ENCODE measurements at places on chromosomes 13 and 19.

DNA sequence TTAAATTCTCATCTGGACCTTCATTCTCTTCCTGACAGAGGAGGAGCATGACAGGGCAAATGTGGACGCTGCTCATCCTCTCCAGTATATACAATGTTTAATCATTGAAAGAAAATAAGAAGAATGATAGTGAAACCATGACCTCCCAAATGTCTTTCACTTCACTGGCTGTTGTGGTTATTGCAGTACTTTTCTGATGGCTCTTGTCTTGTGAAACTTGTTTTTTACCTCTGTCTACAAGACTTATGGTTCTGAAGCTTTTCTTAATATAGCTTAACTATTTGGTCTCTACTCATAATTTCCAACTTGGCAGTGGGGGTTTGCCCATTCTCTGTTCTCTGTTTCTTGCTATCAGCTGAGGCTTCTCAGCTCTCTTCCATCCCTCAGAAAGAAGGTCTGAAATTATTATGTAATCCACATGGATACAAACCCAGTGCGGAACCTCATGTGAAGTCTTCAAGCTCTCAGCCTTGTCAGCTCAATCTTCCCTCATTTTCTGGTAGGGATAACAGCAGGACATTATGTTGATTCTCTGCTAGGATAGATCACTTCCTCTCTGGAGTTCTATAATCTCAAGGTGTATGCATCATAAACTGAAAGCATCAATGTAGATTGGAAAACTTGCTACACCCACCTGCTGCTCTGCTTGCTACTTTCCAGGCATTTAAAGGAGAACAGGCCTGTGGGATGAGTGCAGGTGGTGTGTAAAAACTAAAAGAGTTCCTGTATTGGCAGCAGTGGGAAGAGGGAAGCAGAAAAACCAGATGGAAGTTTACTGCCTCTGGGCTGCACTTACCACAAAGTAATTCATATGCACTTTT, 250.3 kb upstream of the HTR2A start:
- DNase-seq: no peak

- no peak for DNase-seq
Measured at GRCh38 chr13:93511011-93511410, 284.4 kb downstream of the GPC6 start.

- no peak for DNase-seq
Measured at GRCh38 chr19:2246801-2247361, 2.2 kb upstream of the AMH start.

GRCh38 chr13:97003071-97003470, 8.8 kb upstream of the OXGR1 start:
- DNase-seq: no peak

DNA sequence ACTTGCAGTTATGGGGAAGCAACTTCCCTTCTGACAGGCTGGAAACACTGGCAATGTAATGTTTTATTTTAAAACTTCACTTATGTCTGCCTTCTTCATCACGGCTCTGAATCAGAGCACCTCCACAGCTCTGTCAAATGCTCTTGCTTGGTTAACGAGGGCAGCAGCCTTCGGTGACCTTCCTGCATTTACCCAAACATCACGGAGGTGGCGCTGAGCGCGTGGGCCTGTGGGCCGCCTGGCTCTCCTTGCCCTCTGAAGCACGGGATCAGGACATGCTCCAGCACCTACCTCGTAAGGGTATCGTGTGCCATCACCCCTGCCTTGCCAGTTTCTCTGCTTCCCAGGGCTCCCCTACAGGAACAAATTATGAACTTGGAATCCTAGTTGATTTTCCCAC, 310.0 kb downstream of the TEX29 start:
- DNase-seq: no peak

- no peak for DNase-seq
Measured at GRCh38 chr19:11478167-11479089, 2.4 kb downstream of the ELAVL3 start.

- no peak for DNase-seq
Measured at GRCh38 chr13:111880185-111880584, 186.8 kb upstream of the SOX1 start.

GRCh38 chr13:110525328-110526319, 35.9 kb downstream of the RAB20 start:
- no peak for DNase-seq

GRCh38 chr19:55175117-55175867, 4.8 kb downstream of the SYT5 start:
- DNase-seq: no peak

Data from GF-D8 (cell line).